Bronchial epithelial cell (primary cell): ENCODE measurements at places on chromosomes 11 and 22. TPM values are rescaled to one million over a fixed set of nuclear protein-coding genes. Genes with fewer than 3 reads are reported as not detected.
A peak's percentile ranks its signal among the peaks of the same experiment; 100 is the strongest.

DNA sequence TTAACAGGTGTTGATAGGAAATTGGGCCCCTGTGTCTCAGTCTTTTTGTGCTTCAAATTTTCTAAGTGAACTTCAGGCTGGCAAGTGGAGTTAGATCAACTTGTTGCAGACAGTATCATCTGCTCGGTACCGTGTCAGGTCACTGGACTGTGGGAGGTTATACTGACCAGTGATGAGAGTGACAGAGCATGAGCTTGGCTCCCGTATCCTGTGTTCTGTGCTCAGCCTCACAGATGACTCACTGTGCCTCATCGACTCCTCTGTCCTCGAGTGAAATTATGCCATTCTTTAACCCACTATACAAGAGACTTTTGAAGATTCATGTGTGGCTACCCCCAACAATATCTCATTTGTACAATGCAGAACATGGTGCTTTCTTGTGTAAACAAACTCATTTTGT is 7.9 kb downstream of the GRAP2 start:
- DNase-seq = peak; percentile 32

- no peak for DNase-seq
Observed at GRCh38 chr11:134372961-134373360, 39.1 kb downstream of the B3GAT1 start.

- DNase-seq = no peak
Observed at GRCh38 chr11:2694995-2695939, 4.5 kb downstream of the KCNQ1OT1 start.

DNA sequence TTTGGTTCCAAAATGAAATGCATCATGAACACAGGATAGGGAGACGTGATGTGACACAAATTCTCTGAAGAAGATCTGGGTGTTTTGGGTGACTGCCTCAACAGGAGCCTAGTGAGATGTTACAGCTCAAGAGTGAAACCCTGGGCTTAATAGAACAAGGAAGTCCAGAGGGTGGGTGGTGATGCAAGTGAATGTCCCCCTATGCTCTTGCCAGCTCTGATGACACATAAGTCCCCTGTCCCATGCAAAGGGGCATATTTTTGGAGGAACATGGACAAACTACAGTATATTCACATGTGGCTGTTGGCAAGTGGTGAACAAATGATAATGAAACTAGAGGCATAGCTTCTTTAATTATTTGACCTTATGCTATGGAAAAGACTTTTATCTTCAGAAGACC is 9.2 kb downstream of the CRTAM start:
- no peak for DNase-seq

The ARL2 gene
- 71.0 and 76.1 TPM in 2 replicates for total RNA-seq

GRCh38 chr22:25098445-25099081 is 101.1 kb upstream of the CRYBB3 start:
- DNase-seq = no peak
